ENCODE measurements at places on chromosomes 3 and 15.

DNA sequence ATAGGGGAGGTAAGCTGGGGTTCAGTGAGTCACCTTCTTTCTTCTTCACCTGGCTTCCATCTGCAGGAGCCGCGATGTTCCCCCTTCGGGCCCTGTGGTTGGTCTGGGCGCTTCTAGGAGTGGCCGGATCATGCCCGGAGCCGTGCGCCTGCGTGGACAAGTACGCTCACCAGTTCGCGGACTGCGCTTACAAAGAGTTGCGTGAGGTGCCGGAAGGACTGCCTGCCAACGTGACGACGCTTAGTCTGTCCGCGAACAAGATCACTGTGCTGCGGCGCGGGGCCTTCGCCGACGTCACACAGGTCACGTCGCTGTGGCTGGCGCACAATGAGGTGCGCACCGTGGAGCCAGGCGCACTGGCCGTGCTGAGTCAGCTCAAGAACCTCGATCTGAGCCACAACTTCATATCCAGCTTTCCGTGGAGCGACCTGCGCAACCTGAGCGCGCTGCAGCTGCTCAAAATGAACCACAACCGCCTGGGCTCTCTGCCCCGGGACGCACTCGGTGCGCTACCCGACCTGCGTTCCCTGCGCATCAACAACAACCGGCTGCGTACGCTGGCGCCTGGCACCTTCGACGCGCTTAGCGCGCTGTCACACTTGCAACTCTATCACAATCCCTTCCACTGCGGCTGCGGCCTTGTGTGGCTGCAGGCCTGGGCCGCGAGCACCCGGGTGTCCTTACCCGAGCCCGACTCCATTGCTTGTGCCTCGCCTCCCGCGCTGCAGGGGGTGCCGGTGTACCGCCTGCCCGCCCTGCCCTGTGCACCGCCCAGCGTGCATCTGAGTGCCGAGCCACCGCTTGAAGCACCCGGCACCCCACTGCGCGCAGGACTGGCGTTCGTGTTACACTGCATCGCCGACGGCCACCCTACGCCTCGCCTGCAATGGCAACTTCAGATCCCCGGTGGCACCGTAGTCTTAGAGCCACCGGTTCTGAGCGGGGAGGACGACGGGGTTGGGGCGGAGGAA, 2.6 kb downstream of the ISLR2 start:
- DNase-seq: peak; percentile 48

- DNase-seq: no peak
These were observed 64.9 kb upstream of the RBMS3 start for GRCh38 chr3:29215948-29216347.

- no peak for DNase-seq
These were observed 146.9 kb downstream of the KLF13 start for GRCh38 chr15:31473385-31474058.

- DNase-seq: no peak
These were observed 5.7 kb upstream of the FILIP1L start for GRCh38 chr3:100120012-100120411.

- no peak for DNase-seq
These were observed 14.1 kb downstream of the CTSH start for GRCh38 chr15:78930577-78931388.

DNA sequence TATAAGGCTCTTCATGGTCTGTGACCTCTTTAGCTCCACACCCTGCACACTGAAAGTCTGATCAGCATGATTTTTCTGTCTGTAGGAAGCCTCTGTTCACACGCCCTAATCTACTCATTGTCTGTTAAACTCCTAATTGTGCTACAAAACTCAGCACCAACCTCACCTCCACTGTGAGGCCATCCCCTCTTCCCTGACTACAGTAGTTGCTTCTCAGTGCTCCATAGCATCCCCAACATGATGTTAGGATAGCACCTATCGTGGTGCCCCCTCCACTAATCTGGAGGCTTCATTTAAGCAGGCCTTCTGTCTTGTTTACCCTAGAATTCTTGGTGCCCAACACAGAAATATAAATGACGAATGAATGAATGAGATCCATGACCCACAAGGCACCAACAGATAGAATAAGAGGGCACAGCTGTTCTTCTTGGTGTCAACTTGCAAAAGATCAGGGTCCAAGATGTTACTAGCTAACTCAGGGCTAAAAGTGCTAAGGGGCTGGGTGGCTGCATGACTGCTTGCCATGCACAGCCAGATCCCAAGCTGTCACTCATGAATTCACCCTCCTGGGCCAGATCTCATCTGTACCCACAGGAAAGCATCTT, 55.2 kb upstream of the HEG1 start:
- no peak for DNase-seq

DNA sequence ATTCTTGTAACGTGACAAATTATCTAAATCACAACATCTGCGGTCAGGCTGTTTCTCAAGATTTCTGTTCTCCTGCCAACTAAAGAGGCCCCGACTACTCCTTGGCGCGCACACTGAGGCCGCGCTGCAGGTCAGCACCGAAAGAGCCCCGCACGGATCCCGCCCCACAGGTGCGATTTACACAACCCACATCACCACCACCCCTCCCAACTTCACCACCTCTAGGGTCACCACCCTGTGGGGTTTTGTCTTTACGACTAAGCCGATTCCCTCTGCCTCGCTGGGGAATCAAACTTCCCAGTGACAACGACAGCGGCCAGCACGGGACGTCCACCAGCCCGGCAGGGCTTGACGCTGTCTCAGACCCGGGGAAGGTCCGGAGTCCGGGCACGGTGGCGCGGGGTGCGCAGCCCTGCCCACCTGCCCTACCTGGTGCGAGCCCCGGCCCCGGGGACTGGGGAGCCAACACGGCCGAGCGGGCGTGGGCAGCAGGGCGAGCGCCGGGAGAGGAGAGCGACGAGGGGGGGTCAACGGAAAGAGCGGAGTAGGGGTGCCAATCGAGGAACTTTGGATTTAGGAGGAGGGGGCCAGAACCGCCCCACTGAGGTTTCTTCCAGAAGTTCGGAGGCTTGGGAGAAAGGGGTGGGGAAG, 764 bp downstream of the UACA start:
- DNase-seq: peak; percentile 60

GRCh38 chr3:101531473-101532086, 18.6 kb upstream of the SENP7 start:
- no peak for DNase-seq

DNA sequence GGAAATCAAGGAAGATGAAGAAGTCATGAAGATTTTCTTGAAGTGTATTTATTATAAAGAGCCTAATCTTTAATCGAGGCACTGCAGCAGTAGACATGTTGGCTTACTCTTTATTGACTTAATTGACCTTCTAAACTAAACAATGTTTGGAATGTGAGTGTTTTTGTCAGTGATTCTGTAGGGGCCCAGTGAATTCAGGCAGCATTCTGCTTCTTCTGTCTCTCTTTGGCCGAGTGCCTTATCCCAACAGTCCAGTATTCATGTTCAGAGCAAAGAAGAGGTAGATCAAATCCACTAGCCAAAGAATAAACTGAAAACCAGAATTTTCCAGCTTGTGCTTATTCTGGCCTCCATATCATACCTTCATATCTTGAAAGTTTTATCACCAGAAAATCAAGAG, 55.7 kb downstream of the RLBP1 start:
- DNase-seq: no peak

DNA sequence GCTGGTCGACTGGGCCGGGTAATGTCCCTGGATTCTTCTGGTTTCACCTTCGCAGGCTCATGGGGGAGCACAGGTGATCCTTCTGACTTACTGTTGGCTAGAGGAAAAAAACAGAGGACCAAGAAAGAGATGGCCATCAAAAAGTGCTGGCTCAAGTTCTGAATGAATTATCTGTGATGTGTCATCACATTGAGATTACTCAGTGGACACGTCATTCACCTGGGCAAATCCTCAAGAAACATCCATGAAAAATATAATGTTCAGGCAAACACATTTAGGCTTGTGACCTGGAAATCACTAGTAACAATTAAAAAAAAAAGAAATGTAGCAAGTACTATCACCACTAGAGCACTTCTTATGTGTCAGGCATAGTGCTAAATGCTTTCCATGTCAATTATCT, 81.5 kb upstream of the SLC2A2 start:
- no peak for DNase-seq

GRCh38 chr15:78536134-78536533, 4.1 kb upstream of the PSMA4 start:
- no peak for DNase-seq

DNA sequence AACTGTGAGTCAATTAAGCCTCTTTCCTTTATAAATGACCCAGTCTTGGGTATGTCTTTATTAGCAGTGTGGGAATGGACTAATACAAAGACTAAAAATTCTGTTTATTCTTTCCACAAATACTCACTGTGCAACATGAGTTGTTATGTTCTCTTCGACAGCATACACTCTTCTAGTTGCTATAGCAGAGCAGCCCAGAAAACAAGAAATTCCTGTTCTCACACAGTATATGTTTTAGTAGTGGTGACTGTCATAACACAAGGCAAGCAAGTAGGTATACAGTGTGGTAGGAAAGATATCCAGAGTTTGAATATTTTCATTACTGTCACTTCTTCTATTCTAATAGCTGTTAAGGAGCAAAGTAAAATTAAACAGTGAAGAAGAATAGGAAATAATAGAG, 453.3 kb downstream of the ROBO1 start:
- DNase-seq: no peak

DNA sequence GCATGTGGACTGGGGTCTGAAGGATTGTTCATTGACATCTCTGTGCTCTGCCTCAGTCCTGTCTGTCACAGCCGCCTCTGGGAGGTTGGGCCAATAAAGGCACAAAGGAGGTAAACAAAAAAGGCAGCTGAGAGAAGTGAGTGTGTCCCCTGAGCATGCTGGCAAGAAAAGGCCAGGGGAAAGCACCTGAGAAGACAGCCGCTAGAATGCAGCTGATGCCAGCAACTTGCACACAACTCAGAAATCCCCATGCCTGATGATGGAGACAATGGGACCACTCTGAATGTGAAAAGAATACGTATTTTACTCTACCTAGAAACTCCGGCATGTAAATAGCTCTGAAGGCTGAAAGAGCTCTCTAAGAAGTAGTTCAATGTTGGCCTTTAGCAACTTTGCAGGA, 118.7 kb downstream of the KCNH8 start:
- DNase-seq: peak; percentile 47

DNA sequence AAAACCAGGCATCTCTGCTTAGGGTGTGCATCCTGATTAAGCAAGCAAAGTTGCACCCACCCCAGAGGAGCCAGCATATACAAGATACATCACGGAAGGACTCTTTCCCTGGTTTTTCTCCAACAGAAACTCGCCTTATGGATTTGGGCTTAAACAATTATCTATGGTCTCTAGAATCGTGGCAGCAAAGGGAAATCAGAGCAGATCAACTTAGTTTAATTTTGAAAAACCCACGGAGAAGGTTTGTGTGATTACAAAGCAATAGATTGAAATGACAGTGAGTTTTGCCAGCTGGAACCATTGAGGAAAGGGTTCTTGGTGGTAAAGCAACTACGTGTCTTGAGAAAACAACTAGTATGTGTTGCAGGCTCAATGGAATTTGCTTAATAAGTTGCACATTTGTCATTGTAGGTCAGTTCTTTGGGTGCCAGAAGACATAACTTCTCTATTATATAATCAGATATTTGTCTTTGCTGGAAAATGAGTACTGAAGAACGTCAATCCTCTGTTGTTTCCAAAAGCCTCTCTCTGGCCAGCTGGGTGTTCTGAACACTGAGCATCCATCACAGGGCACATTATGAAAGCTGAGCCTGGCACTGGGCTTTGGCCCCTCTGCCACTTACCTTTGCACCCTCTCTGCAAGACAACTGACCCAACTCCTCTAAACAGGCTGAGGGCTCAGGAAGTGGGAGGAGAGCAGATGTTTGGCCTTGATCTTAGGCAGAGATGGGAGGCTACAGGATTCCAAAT, 75.7 kb upstream of the FBN1 start:
- no peak for DNase-seq

DNA sequence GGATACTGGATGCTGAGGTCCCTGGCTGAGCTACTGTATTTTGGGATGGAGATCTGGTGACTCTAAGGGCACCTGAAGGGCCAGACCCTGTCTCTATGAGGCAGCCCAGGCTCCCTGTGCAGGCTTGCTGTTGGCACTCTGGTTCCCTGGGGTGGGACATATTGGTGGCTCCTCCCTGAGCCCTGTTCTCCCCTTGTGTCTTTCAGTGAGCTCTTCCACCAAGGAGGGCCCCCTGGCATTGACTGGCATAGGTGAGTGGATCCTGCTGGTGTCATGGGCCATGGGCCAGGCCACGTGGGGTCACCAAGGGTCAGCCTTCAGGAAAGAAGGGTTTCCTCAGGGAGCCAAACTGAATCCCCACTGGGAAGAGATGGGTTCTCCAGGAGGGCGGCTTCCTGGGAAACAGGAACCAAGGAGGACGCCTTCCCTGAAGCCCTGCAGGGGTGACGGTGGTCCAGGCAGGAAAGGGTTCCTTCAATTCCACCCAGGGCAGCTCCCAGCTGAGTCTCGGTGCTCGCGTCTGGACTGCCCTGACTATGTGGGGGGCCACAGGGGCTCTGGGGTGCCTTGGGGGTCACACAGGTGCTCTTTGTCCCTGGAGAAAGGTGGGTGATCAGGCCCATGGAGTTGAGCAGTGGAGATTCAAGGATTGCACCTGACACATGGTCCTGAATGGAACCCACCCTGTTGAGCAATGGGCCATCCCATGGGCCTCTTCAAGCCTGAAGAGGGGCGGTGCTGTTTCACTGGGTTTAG, 220.4 kb downstream of the SNRPN start:
- DNase-seq: no peak

GRCh38 chr15:90889736-90890456, 5.6 kb downstream of the FES start:
- no peak for DNase-seq

GRCh38 chr15:25469377-25469776, 30.6 kb upstream of the UBE3A start:
- no peak for DNase-seq

- DNase-seq: no peak
These were observed 11.3 kb downstream of the EXOSC7 start for GRCh38 chr3:44987332-44987731.

GRCh38 chr3:76815561-76815960, 224.3 kb upstream of the ROBO2 start:
- DNase-seq: no peak

DNA sequence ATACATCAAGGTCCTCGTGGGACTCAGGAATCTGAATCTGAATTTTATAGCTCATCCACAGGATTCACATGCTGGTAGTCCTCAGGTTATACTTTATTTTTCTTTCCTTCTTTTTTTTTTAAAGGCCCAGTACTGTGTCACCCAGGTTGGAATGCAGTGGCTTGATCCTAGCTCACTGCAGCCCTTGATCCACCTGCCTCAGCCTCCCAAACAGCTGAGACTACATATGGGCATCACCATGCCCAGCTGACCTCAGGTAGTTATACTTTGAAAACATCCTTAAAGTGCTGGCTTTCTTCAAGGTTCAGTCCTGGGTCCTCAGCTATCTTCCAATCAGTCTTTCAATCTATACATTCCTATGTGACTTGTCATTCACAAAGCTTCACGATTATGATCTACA, 38.2 kb downstream of the SNX4 start:
- DNase-seq: no peak

DNA sequence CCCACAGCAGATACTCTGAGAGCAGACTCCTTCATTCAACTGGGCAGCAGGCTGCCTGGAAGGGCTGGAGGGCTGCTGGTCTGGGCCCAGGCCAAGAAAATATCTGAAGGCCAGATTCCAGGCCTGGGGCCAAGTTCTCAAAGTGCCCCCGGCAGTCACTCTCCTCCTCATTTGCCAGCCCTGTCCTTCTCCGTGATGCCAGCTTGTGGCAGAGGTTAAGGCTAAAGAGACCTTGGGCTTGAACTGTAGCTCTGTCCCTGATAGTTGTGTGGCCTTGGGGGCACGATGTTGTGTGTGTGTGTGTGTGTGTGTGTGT, 39.0 kb downstream of the FAM3D start:
- no peak for DNase-seq

- DNase-seq: no peak
These were observed 16.1 kb downstream of the MESP2 start for GRCh38 chr15:89792106-89792805.
